Activated naive CD4-positive, alpha-beta T cell treated with anti-CD3 and anti-CD28 coated beads, Interleukin-2, amount 50 U/mL, for 72 hours (primary cell): ENCODE measurements at places on chromosomes 16 and 17. TPM values are rescaled to one million over a fixed set of nuclear protein-coding genes. Genes with fewer than 3 reads are reported as not detected.

MEIOC gene
- 0.37 TPM for total RNA-seq

CNTNAP1 gene
- 4.4 TPM for total RNA-seq

RAB11FIP4 gene
- 22.5 TPM for total RNA-seq

KSR1 gene
- 194 TPM for total RNA-seq

TRAPPC2L gene
- 63.5 TPM for total RNA-seq

OMG gene
- total RNA-seq, result not detected
